ENCODE measurements at places on chromosomes 7 and 10.

GRCh38 chr7:148433521-148434180 lies 156.9 kb upstream of the C7orf33 start:
- no peak for DNase-seq

GRCh38 chr7:94374231-94374630 lies 20.5 kb upstream of the COL1A2 start:
- DNase-seq, result peak; percentile 92

- DNase-seq, result peak; percentile 91
Measured at GRCh38 chr10:114714281-114714741, 56.2 kb upstream of the ABLIM1 start.

- DNase-seq, result no peak
Measured at GRCh38 chr7:118114175-118114574, 69.8 kb upstream of the LSM8 start.
